ENCODE measurements at places on chromosomes 16 and 17.
A peak's percentile ranks its signal among the peaks of the same experiment; 100 is the strongest.

DNA sequence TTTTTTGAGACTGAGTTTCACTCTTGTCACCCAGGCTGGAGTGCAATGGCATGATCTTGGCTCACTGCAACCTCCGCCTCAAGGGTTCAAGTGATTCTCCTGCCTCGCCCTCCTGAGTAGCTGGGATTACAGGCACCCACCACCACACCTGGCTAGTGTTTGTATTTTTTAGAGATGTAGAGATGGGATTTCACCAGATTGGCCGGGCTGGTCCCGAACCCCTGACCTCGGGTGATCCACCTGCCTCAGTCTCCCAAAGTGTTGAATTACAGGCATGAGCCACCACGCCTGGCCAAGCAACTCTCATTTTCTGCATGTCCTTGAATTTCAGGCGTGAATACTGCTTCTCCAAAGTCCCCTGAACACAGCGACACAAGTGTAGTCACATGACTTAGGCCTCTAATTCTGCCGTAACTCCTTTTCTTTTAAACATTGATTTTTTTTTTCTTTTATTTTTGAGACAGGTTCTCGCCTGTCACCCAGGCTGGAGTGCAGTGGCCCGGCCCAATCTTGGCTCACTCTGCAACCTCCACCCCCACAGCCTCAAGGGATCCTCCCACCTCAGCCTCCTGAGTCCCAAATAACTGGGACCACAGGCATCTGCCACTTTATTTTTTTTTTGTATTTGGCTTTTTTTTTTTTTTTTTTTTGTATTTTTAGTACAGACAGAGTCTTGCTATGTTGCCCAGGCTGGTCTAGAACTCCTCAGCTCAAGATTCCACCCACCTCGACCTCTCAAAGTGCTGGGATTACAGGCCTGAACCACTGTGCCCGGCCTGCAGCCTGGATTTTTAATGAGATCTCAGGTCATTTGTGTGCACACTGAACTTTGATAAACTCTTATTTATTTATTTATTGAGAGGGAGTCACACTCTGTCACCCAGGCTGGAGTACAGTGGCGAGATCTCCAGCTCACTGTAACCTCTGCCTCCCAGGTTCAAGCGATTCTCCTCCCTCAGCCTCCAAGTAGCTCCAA, 124.6 kb downstream of the KCNJ18 start:
- no peak for DNase-seq

DNA sequence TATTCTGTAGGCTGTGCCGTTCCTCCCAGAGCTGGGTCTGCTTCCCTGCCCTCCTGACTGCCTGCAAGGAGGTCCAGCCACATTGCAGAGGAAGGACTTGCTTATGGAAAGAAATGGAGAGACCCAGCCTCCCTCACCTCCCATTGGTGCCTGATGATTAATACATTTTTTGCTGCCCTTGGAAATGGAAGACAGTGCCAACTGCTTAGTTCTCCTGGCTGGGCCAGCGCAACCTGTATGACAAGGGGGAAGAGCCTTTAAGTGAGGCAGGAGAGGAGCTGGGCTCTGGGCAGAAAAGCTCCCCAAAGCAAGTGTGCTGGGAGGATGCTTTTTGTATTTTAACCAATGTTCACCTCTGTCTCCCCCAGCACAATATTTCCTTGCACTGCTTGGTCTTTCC, 238.5 kb downstream of the SOX9 start:
- no peak for DNase-seq

- no peak for DNase-seq
Observed at GRCh38 chr17:58279016-58279711, 1.6 kb downstream of the MPO start.

GRCh38 chr16:2795395-2796143, 2.7 kb upstream of the PRSS41 start:
- DNase-seq = no peak

DNA sequence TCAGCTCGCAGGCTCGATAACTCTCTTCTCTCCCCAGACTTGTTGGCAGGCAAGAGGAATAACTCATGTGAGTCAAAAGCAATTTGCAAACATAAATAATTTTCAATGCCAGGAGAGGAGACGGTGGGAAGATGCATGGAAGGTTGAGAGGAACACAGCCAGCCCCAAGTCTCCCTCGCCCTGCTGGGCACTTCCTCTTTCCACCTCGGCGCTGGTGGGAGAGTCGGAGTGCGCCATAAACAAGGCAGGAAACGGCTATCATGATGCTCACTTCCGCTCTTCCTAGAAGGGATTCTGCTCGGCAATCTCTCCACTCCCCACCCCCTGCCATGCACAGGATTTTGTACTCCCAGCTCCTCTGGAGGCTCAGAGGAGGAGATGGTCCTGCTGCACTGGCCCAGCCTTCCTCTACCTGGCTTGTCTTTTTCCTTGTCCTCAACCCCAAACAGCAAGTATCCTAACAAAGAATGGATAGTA, 13.0 kb downstream of the CBX4 start:
- DNase-seq = no peak

GRCh38 chr17:10116753-10117420, 81.5 kb downstream of the GAS7 start:
- DNase-seq = no peak

GRCh38 chr16:20484726-20485125, 33.4 kb downstream of the ACSM2A start:
- DNase-seq = no peak

- DNase-seq = no peak
Observed at GRCh38 chr17:28159004-28159403, 116.5 kb downstream of the NLK start.

DNA sequence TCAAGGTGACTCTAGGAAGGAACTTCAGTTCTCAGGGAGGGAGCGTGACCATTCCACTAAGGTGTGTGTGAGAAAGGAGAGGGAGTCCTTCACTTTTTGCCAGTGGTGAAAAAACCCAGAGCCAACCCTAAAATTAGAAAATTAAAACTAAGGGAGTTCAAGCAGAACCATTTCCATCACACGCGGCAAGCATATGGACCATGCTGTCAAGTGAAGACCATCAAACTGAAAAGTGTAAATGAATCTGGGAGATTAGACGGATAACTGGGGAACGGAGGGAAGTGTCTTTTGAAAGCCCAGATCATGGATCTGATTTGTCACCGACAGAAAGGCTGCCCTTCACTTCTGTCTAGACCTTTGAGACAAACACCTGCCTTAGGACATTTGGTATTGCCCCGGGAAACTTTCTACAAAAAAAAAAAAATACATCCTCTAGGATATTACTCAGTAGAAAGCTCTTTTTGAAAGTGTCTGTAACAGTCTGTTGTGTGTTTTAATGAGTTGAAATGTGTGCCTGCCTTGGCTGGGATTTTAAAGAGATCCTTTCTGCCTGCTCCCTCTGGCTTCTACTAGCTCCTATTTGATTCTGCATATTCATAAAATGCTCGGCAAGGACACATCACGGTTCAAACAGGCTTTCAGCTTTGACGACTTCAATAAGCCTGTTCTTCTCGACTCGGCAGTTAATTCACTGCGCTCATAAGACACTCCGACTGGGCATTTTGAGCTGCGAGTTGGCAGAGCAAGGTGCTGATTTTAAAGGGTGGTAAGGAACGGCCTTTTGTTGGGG, 81.4 kb upstream of the ERCC4 start:
- no peak for DNase-seq

GRCh38 chr17:31401456-31402254, 10.2 kb downstream of the RAB11FIP4 start:
- no peak for DNase-seq

- peak; percentile 34 for DNase-seq
Observed at GRCh38 chr17:39755554-39756379, 18.0 kb downstream of the GRB7 start.

- DNase-seq = peak; percentile 35
Observed at GRCh38 chr17:29176558-29177351, 3.4 kb downstream of the MYO18A start.

- no peak for DNase-seq
Observed at GRCh38 chr16:13038591-13038990, 137.2 kb downstream of the SHISA9 start.

DNA sequence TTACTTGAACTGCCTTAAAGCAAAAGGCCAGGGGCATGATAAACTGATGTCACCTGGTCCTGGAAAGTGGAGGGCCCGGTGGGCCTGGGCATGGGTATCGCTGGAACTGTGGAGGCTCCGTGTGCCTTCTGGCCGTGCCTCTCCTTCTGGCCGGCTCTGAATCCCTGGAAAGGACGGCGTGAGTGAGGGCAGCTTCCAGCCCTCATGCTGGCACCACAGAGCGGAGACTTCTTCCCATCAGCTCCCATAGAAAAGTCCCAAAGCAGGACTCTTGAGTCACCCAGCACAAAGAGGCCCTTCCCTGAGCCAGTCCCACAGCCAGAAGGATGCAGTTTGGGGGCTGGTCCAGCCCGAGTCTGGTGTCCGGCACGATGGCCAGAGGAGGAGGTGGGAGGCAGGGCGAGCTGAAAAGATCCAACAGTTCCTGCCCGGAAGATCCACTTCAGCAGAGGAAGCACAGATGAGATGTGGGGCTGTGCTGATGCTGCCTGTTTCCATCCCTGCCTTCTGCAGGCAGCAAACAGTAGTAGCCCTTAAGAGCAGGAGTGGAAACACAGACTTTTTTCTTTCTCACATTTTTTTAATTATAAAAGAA, 7.8 kb downstream of the GAA start:
- DNase-seq = no peak

- DNase-seq = no peak
Observed at GRCh38 chr16:55944377-55944802, 69.2 kb upstream of the CES5A start.

DNA sequence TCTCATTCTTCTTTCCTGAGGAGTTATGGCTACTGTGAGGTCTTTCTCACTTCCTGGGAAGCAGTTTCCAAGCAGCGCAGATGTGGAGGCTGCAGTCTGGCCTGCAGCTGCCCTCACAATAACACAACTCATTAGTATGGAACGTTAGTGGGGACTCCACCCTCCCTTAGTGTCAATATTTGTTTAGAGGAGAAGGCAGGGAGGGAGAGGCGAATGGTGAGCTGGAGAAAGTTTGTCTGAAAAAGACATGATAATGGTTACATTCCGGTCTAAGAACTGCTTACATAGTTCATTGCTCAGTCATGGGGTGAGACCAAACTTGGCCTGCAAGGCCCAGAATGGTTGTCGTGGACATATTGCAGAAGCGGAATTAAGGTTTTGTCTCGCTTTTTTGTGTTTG, 170.2 kb downstream of the HS3ST3B1 start:
- no peak for DNase-seq

DNA sequence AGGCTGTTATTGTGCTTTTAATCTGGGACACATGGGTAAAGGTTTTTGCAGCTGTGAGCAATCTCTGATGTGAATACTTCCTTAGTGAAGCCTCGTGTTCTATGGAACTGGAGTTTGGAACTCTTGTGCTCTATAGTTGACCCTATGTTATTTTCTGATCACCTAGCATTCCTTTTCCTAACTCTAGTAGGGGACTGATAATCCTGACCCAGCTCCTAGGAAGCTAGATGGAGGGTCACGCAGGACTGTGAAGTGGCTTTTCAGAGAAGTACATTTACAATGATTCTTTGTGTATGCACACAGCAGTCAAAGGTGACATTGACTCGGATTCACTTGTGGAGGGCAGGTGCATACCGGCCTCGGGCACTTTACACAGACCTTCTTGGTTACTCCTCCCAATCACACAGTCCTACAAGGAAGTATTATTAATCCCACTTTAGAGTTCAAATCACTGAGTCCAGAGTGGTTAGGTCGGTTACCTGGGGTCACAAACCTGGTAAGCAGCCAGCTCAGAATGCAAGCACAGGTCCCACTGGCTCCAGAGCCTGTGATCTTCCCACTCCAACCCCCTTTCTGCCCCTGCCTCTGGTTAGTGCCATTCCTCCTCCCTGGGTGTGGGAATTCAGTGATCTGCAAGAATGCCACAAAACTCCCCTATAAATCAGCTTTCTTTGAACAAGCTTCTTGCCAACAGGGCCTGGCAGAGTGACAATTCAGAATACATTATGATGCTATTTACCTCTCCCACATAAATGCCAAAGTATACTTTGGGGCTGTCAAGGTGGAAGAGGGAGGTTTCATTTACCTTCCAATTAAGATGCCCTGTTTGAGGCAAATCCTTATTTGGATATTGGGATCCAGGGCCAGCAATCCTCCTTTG, 7.1 kb downstream of the CHD9NB start:
- DNase-seq = no peak
